SIG-M5 (cell line): ENCODE measurements at places on chromosomes 3 and 15.

DNA sequence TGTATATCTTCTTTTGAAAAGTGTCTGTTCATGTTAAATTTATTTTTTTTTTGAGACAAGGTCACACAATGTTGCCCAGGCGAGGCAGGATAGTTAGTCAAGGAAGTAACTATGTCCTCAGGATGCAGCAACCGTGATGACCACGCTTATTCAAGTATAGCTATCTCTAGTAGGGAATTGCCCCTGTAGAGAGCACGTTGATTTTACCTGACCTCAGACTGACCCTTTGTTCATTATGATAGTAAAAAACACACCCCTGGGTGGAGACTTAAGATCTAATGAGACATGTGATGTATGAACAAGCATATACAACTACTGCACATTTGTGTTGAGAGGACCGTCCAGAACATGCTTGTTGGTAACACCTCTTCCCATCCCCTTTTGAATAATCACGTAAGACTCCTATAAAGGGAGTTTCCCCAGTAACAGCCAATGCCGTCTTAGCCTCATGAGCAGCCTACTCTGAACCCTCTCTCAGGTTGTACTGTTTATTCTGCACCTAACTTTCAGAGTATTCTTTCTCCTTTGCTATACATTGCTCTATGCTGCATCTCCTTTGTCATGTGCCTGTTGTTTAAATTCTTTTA is 32.9 kb downstream of the ZNF621 start:
- DNase-seq, result no peak

GRCh38 chr15:85024509-85025336 is 43.1 kb downstream of the PDE8A start:
- no peak for DNase-seq

- no peak for DNase-seq
Measured at GRCh38 chr15:27993996-27994780, 104.9 kb downstream of the OCA2 start.

DNA sequence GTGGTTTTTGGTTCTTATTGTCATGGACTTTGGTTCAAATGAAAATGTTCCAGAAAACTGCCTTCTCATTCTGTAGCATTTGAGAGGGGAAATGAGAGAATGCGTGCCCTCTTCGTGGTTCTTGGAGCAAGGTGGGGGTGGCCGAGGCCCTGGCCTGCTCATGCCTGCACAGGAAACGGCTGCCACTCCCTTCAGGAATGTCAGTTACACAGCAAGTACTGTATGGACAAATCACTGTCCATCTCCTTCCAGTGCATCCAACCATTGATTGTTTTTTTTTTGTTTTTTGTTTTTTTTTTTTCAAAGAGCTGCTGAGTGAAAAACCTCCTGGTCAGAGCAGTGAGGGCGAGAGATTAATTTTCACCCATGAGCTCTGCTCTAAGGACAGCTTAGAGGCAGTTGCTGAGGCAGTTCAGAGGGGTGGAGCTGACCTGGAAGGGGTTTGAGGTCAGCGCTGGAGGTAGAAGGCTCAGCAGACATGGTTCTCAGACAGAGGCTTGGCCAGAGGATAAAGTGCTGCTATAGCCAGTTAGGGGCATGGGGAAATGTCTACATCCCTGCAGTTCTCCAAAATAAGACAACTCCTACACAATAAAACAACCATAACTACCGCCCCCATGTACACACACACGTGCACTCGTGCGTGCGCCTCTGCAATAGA is 20.2 kb upstream of the KIF23 start:
- DNase-seq, result no peak
